Brain microvascular endothelial cell (primary cell): ENCODE measurements at places on chromosomes 5 and 9.

DNA sequence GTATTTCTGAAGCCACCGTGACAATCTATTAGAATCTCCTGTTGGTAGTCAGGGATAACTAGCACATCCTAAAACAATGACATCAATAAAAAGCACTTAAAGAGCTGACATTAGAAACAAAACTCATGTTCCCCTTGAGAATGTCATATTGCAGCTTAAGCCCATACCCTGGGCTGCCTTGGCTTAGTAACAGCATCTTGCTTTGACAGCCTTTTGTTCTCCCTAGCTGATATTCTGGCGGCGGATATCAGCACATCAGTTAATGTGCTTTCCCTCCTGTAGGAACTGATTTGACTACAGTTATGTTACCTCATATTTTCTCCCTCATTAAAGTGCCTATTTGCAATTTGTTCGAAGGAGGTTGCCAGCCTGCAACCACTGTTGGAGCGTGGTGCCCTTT, 214.1 kb downstream of the CD180 start:
- DNase-seq: no peak

- DNase-seq: no peak
Observed at GRCh38 chr5:14199902-14200301, 56.8 kb downstream of the TRIO start.

DNA sequence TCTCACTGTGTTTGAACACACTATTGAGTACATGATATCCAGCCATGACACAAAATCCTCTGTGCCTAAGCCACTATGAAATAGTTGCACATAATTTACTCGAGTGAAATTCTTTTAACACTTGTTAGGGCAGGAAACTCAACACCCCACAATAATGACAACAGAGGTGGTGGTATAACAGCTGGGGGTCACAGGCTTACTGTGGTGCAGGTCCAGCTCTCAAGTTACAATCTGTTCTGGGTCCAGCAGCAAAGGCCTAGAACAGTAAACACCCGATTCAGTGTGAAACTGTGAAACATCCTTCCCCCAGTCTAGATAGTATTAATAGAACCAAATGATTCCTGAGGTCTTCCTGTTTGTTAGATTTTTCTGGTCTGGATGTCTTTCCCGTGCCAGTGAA, 102.9 kb upstream of the APC start:
- DNase-seq: no peak

- DNase-seq: no peak
Observed at GRCh38 chr5:109522404-109522803, 112.6 kb upstream of the PJA2 start.

- DNase-seq: no peak
Observed at GRCh38 chr5:148884339-148885020, 58.1 kb downstream of the ADRB2 start.

DNA sequence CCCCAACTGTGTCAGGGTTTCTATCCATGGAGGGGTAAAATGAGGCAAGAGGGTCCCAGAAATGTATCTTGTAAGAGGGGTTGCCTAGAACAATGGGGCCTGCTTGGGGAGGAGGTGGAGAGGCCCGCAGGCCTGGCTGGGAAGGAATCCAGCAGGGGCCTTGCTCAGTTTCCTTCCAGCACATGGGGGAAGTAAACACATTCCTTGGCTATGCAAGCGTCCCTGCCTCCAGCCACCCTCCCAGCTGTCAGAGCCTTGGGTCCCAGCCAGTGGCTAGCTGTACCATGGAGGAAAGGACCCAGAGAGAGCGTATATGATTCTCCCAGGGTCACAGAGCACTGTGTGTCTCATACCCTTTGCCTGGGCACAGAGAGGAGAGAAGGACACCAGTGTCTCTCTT, 71.1 kb upstream of the IL17B start:
- peak; percentile 54 for DNase-seq

GRCh38 chr5:134099939-134100282, 14.6 kb upstream of the TCF7 start:
- DNase-seq: no peak

- peak; percentile 85 for DNase-seq
Observed at GRCh38 chr9:95793924-95794828, 81.3 kb upstream of the ERCC6L2 start.

DNA sequence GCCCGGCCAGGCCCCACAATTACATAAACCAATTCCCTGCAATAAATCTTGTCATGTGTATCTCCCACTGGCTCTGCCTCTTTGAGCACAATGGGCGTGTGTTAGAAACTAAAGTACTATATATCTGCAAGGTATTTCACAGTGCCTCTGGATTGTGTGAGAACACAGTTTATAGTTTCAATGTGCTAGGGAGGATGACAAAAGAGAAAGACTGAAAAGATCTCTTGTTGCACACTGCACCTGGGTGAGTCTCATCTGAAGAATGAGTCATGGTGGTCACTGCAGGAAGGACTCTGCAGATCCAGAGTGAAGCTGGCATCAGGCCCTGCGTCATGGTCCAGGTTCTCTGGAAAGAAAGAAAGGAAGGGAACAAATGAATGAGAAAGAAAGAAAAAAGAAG, 20.7 kb upstream of the CTSV start:
- no peak for DNase-seq

DNA sequence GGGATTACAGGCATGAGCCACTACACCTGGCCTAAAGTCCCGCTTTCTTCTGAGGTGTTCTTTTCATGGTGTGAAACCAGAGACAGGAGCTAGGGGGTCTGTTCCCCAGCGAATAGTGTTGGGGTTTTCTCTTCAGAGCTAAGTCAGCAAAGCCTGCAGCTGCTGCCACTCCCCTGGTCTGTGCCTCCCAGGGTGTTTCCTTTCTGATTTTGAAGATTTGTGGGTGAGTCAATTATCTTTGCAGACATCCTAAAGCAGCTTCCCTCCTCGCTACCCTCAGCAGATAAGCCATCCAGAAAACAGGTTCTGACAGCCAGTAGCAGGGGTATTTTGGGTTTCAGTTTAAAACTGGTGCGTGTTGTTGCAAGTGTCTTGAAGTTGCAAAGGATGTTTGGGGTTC, 72.0 kb upstream of the IQGAP2 start:
- DNase-seq: no peak

- DNase-seq: no peak
Observed at GRCh38 chr5:15495026-15495425, 5.0 kb upstream of the FBXL7 start.
